Activated CD4-positive, alpha-beta T cell treated with anti-CD3 and anti-CD28 coated beads, Interleukin-2, amount 10 ng/mL, durations not matched to agents 24 days and 14 days (primary cell): ENCODE measurements at places on chromosomes 16 and 17. TPM values are rescaled to one million over a fixed set of nuclear protein-coding genes. Genes with fewer than 3 reads are reported as not detected.

DNA sequence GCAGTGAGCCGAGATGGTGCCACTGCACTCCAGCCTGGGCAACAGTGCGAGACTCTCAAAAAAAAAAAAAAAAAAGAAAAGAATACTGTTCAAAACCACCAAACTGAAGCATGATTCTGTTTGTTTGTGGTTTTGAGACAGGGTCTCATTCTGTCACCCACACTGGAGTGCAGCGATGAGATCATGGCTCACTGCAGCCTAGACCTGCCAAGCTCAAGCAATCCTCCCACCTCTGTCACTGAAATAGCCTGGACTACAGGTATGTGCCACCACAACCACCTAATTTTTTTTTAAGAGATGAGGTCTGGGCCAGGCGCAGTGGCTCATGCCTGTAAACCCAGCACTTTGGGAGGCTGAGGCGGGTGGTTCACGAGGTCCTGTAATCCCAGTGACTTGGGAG, 4.3 kb downstream of the SUMO2 start:
- DNase-seq, result no peak
- peak overlapping the region; percentile 6 for H3K27ac ChIP-seq
- peaks cover 59% of the 10 kb centered on the region for H3K36me3 ChIP-seq
- no peak overlapping the region for H3K4me3 ChIP-seq
- H3K27me3 ChIP-seq, result no peaks in the 10 kb centered on the region

GRCh38 chr16:27169511-27170071, 33.7 kb upstream of the KDM8 start:
- peak overlapping the region; percentile 52 for H3K4me3 ChIP-seq
- peaks cover 52% of the 10 kb centered on the region for H3K4me1 ChIP-seq
- peak; percentile 88 for DNase-seq
- peaks cover 8% of the 10 kb centered on the region for H3K36me3 ChIP-seq
- peaks cover 2% of the 10 kb centered on the region for H3K27me3 ChIP-seq

DNA sequence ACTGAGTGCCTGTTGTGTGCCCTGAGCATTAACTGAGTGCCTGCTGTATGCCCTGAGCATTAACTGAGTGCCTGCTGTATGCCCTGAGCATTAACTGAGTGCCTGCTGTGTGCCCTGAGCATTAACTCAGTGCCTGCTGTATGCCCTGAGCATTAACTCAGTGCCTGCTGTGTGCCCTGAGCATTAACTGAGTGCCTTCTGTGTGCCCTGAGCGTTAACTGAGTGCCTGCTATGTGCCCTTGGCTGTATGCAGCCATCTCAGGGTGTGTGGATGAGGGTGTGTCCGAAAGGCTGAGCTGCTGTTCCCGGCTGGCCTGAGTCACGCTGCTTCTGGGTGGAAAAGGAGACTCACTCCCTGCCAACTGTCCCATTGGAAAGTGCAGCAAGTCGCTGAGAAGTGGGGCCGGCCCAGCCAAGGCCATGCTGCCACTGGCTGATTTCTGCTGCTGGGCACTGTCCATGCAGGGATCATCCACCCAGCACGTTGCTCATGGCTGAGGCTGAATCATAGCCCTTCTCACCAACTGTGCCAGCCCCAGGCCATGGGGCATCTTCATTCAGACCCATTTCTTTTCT, 113.8 kb downstream of the OR1D5 start:
- peaks cover 8% of the 10 kb centered on the region for H3K27me3 ChIP-seq
- no peak overlapping the region for H3K4me3 ChIP-seq
- no peaks in the 10 kb centered on the region for H3K4me1 ChIP-seq
- no peaks in the 10 kb centered on the region for H3K36me3 ChIP-seq
- no peak for DNase-seq

DNA sequence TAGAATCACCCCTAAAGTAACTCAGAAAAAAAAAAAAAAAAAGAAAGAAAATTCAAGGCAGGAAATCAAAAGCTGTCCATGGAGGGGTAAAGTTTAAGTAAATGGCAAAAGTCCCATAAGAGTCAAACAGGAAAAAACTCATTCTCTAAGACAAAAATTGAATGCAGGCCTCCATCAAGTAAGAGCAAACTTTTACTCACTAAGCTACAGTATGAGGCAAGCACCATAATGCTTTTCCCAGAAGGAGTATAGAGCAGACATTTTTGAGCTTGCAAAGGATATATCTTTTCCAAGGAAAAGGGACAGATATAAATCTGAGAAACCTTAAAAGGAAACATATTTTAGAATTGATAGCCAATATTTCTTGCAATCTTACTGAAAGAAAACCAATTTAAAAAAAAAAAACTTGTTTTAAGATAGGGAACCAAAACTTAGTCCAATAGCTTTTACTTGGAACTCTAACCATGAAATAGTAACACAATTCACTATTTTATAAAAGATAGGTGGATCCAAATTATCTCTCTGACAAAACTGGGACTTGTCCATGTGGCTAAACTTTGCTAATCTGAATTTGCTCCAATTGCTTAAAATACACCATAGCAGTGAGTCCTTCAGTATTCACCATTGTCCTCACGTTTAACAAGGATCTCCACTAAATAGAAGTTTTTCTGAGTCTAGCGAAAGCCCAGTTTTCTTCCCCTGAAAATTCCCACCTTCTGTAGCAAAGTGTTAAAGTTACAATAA, 99.8 kb downstream of the CDH11 start:
- no peak for DNase-seq
- no peaks in the 10 kb centered on the region for H3K27me3 ChIP-seq
- no peaks in the 10 kb centered on the region for H3K4me1 ChIP-seq
- H3K27ac ChIP-seq, result no peak overlapping the region
- H3K4me3 ChIP-seq, result no peak overlapping the region

DNA sequence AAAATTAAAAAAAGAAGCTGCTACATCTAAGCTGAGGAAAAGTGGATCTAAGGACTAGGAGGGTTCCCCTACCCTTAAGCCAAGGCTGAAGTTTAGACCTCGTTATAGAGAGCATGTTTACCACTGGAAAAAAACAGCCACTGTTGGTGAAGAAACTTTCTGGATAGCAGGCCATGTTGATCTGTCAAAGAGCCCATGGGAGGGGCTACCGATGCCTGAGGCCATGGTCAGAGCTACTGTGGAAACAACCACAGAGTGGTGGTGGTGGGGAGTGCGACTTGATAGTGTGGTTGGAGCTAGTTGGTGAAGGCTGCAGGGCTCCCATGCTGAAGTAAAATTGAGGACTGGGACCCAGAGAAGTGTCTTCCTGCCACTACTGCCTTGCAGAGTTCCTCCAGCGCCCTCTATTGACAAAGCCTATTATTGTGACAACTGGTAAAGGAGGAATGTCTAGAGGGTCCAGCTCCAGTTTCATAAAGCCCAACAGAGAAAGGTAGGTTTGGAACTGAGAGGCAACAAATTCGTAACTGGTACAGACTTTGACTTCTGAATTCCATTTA, 12.7 kb upstream of the FAM20A start:
- DNase-seq, result peak; percentile 86
- H3K4me3 ChIP-seq, result no peak overlapping the region
- peaks cover 27% of the 10 kb centered on the region for H3K27me3 ChIP-seq
- H3K36me3 ChIP-seq, result no peaks in the 10 kb centered on the region
- H3K4me1 ChIP-seq, result no peaks in the 10 kb centered on the region

- H3K27me3 ChIP-seq, result no peaks in the 10 kb centered on the region
- peaks cover 22% of the 10 kb centered on the region for H3K36me3 ChIP-seq
- DNase-seq, result no peak
- H3K4me1 ChIP-seq, result peaks cover 2% of the 10 kb centered on the region
- H3K4me3 ChIP-seq, result no peak overlapping the region
- no peak overlapping the region for H3K27ac ChIP-seq
These were observed 14.1 kb downstream of the FAM222B start for GRCh38 chr17:28828294-28829040.

GRCh38 chr16:88651276-88651988, 579 bp upstream of the CYBA start:
- peak overlapping the region; percentile 96 for H3K27ac ChIP-seq
- H3K4me3 ChIP-seq, result peak overlapping the region; percentile 90

- H3K4me3 ChIP-seq, result no peak overlapping the region
- no peak overlapping the region for H3K27ac ChIP-seq
- no peak for DNase-seq
- peaks cover 24% of the 10 kb centered on the region for H3K36me3 ChIP-seq
These were observed 12.4 kb downstream of the TMEM94 start for GRCh38 chr17:75468779-75469373.

BRD7 gene
- total RNA-seq, result 92.7 and 98.8 TPM in 2 replicates

RCVRN gene
- total RNA-seq, result not detected in 2 replicates
